ENCODE measurements at places on chromosomes 6 and 20. TPM values are rescaled to one million over a fixed set of nuclear protein-coding genes. Genes with fewer than 3 reads are reported as not detected.

TMEM244 gene
- total RNA-seq = 0.52 TPM

PKHD1 gene
- under 0.01 TPM for total RNA-seq

TRIM31 gene
- total RNA-seq = 0.10 TPM

BPIFB2 gene
- not detected for total RNA-seq

C2 gene
- 2.5 TPM for total RNA-seq

HEY2 gene
- total RNA-seq = 0.10 TPM

SFTA2 gene
- total RNA-seq = not detected

TBXT gene
- total RNA-seq = not detected

NNAT gene
- not detected for total RNA-seq

CALHM4 gene
- 0.21 TPM for total RNA-seq

PHACTR2 gene
- total RNA-seq = 30.0 TPM

MOCS1 gene
- 0.63 TPM for total RNA-seq

OLIG3 gene
- not detected for total RNA-seq

AURKA gene
- 3.0 TPM for total RNA-seq

KCNQ5 gene
- total RNA-seq = 2.8 TPM

FAM184A gene
- total RNA-seq = 2.3 TPM

MTG2 gene
- total RNA-seq = 3.1 TPM

PGC gene
- total RNA-seq = 0.10 TPM

KIF25 gene
- total RNA-seq = not detected

GRM1 gene
- not detected for total RNA-seq

RRAGD gene
- total RNA-seq = 6.8 TPM

All from mononuclear cell (primary cell).